Muscle of arm (tissue), 14 donors: ENCODE measurements at places on chromosomes 6 and 20. TPM values are rescaled to one million over a fixed set of nuclear protein-coding genes. Genes with fewer than 3 reads are reported as not detected.
A peak's percentile ranks its signal among the peaks of the same experiment; 100 is the strongest.

MDFI gene
- 43.2 TPM for polyA plus RNA-seq

MUCL3 gene
- polyA plus RNA-seq: not detected

NNAT gene
- polyA plus RNA-seq: 465 TPM

SH3BGRL2 gene
- 9.7 TPM for polyA plus RNA-seq

SOX12 gene
- polyA plus RNA-seq: 16.6 TPM

BIRC7 gene
- polyA plus RNA-seq: not detected

- DNase-seq: peak; percentile 68
Measured at GRCh38 chr6:116268589-116269293, 11.0 kb downstream of the TSPYL1 start.

DNA sequence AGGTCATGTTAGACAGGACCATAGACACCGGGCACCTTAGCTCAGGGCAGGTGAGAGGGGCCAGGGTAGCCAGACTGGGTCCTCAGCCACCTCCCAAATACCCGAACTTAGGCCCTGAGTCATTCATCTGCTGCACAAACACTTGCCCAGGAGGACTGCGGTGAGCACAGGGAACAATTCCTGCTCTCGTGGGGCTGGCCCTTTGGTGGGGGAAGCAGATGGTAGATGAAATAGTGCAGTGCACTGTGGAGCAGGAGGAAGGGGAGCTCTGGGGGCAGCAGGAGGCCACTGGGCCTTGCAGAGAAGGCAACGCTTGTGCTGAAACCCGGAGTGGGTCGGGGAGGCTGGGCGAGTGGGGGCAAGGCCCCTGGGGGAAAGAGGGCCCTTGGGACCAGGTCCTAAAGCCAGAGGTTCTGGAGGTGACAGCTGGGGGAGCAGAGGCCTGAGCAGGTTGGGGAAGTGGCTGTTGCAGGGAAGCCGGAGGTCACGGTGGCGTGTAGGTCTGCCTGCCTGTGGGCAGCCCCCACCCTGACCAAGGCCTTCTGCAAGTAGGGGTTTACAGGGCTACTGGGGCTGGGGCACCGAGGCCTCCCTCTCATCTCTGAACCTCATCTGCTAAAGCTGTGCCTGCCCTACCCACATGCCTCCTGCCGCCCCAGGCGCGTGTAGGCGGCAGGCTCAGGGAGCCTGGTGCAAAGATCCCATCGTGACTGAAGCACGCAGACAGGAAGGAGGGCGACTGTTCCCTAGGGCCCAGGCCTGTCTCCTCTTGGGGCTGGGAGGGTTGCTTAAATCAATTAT, 4.7 kb upstream of the NPBWR2 start:
- DNase-seq: no peak

GRCh38 chr20:50237349-50237748, 46.7 kb downstream of the CEBPB start:
- DNase-seq: no peak

DNA sequence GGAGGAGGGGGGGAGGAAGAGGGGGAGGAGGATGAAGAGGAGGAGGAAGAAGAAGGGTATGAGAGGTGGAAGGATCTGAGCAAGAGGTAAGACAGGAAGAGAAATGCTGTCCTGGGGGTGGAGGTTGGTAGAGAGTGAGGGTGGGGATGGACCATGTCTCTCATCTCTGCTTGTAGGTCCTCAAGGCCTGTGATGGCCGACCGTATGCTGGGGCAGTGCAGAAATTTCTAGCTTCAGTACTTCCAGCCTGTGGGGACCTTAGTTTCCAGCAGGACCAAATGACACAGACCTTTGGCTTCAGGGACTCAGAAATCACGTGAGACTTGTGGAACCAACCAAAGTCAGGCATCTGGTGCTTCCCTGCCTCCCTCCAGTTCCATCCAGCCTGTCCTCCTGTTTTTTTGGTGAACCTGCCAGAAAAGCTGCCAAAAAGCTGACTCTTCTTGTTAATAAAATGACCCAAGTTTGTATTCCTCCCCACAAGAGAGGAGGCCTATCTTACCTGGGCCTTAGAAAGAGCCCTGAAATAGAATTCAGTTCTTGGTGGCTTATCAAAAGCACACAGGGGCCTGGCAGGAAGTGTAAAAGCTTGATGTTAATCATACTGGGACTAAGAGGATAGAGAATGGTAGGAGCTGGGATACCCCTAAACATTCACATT, 2.5 kb upstream of the C4A start:
- DNase-seq: no peak

DNA sequence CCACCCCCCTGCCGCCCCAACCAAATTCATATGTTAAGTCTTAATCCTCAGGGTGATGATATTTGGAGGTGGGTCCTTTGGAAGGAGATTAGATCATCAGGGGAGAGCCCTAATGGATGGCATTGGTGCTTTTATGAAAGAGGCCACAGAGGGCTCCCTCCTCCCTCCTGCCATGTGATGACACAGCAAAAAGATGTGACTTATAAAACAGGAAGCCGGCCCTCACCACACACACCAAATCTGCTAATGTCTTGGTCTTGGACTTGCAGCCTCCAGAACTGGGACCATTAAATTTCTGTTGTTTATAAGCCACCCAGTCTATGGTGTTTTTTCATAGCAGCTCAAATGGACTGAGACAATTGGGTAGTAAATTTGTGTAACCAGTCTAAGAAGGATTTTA, 176.3 kb downstream of the ADGRG6 start:
- no peak for DNase-seq

GRCh38 chr6:160678744-160679401, 14.8 kb upstream of the LPA start:
- DNase-seq: no peak

- DNase-seq: no peak
Measured at GRCh38 chr6:129539032-129539431, 170.9 kb downstream of the ARHGAP18 start.

DNA sequence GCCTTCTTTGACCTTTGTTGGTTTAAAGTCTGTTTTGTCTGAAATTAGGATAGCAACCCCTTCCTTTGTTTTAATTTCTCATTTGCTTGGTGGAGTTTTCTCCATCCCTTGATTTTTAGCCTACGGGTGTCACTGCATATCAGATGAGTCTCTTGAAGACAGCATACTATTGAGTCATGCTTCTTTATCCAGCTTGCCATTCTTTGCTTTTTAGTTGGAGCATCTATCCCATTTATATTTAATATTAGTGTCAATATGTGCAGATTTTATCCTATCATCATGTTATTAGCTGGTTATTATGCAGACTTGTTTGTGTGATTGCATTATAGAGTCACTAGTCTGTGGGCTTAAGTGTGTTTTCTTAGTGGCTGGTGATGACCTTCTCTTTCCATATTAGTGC, 622.2 kb downstream of the MMUT start:
- no peak for DNase-seq

- no peak for DNase-seq
Measured at GRCh38 chr6:109486068-109486467, 3.0 kb upstream of the ZBTB24 start.

GRCh38 chr6:168562576-168563151, 121.7 kb downstream of the SMOC2 start:
- DNase-seq: no peak

GRCh38 chr6:148037496-148037895, 305.1 kb upstream of the SASH1 start:
- DNase-seq: no peak
